ENCODE measurements at places on chromosomes 16 and 17.

- DNase-seq, result no peak
Measured at GRCh38 chr17:76584427-76585032, 1.1 kb downstream of the ST6GALNAC2 start.

DNA sequence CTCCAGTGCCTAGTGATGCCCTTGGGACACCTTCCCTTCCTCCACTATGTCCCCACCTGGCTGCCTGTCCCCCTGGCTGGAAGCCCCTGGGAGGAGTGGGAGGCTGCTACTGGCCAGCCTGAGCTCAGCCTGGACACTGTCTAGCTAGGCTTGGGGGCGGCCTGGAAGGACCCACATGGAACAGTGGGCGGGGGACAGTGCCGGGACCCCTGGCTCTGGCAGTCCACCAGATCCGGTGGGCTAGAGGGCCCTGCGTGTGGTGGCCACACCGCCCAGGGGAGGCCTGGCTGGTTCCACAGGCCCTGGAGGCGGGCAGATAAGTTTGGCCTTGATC, 388.0 kb upstream of the TNRC6C start:
- no peak for DNase-seq

- DNase-seq, result peak; percentile 1
Measured at GRCh38 chr16:20383106-20384029, 21.2 kb downstream of the PDILT start.

- no peak for DNase-seq
Measured at GRCh38 chr17:44971776-44972483, 3.8 kb upstream of the C1QL1 start.

GRCh38 chr16:84953190-84953746, 58.1 kb downstream of the ZDHHC7 start:
- DNase-seq, result no peak

DNA sequence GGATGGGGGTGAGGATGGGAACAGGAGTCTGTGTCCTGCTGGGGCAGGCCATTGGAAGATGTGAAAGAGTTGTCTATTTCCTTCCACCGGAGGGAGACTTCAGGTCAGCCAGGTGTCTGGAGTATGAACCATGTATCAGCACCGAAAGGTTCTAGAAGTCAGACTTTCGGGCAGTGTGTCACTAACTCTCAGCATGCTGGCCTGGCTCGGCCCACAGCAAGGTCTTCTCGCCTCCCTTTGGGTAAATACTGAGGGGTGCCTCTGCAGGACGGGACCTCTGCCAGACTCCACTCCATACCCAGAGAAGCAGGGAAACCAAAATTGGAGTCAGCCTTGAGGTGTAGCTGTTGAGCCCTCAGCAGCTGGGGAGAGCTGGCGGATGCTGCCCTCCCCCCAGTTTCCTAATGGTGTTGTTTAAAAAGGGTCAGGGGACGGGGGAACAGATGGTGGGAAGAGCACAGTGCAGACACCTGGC, 507 bp downstream of the CIITA start:
- DNase-seq, result no peak

DNA sequence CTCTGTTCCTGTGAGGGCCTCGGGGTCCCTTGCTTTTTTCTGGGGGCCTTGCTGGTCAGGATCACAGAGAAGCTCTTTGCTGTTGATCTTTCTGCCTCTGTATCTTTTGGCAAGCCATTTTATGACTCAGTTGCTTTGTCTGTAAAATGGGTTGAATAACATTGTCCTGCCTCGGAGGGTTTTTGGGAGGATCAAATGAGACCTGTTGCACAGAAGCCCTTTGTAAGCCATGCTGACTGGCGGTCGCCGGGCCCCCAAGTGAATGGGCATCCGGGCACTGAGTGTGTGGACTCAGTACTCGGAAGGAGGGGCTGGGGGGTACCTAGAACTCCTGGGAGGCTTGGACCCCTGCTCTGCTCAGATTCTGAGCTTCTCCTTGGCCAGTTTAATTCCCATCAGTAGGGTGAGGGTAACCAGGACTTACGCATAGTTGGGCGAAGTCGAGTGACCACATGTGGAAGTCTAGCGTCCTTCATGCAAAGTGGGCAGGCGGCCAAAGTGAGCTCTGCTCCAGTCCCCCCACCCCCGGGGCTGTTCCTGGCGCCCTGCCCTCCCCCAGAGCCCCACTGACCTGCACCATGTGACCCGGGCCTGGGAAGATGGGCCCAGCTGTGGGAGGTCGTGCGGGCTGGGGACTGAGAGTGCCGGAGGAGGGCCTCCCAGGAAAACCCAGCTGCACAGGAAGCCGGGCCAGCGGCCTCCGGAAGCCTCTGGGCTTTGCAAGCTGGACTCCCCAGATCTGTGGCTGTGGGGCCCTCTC, 284.0 kb downstream of the SEC14L1 start:
- DNase-seq, result no peak

DNA sequence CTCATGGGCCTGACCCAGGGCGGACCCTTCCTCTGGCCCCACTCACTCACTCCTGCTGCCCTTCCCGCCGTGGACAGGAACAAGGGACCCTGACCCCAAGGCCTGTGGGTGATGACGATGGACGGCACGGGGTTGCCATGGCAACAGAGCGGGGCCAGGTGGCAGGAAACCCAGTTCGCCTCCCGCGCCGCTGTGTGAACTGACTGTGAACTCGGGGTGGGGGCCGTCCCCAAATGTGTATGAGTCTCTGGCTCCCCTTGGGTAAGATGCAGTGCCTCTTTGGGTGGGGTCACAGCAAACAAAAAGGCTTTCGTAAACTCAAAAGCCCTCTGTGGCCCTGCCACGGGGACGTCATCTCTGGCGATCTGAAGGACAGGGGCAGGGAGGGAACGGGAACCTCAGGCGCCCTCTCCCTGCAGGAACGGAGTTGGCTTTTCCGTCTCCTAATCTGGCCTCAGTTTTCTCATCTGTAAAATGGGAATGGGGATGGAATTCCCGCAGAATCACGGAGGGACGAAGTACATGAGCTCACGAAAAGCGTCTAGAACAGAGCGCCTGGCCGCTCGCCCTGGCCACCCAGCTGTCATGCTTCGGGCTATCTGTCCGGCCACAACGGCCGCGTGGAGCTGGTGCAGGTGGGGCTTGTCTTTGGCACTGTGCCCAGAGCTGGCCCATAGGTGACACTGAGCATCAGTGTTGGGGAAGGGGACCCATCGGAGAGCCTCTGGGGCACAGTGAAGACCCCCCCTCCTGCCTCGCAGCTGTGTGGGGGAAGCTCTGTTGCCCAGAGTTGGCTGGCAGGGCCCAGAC, 44.9 kb upstream of the PABPN1L start:
- DNase-seq, result no peak

GRCh38 chr17:7107012-7107754, 7.4 kb downstream of the ASGR2 start:
- no peak for DNase-seq

DNA sequence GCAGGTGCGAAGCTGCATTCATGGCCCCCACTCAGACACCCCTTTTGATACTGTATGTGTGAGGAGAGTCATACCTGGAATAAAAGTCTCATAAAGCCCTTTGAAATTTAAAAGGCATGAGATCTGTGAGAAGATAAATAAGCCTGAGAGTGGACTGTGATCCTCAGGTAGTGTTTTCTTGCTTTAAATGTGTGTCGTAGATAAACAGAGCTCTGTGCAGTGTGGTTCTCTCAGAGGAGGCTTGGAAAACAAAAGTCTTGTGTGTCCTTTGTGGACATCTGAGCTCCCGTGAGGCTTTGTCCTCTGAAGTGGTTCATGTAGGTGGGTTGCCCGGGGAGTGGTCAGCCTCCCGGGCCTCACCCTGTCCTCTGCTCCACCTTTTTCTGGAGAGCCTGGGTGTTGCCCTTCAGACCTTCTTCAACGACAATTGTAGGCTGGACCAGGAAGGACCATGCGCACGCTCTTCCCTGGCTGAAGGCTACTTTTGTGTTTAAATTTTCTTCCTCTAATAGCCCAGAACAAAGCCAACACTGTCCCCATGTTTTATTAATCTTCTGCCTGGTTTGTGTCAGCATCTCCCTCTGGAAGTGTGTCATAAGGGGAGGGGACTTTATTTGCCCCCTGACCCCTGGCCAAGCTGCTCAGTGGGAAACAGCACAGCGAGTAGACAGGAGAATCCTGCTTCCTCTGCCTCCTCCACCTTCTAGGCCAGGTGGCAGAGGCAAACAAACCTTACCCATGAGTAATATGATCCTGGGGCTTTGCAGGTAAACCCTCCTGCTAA, 151.2 kb downstream of the MSI2 start:
- no peak for DNase-seq

DNA sequence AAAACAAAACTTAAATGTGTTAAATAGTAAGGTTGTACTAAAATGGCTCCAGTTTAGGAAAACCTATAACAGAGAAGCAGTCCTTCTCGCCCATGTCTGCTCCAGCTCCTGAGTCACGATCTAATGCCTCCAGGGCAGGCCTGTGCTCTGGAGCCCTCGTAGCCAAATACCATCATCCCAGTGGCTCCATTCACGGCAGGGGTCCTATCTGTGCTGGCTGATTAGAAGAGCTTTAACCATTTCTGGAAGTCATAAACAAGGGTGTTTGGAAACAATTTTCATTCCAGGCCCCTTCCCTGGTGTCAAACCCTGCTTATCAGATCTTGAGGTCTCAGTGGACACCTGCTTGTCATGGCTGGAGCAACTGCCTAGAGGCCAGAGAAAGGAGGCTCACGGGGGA, 336.9 kb downstream of the SOX9 start:
- no peak for DNase-seq

DNA sequence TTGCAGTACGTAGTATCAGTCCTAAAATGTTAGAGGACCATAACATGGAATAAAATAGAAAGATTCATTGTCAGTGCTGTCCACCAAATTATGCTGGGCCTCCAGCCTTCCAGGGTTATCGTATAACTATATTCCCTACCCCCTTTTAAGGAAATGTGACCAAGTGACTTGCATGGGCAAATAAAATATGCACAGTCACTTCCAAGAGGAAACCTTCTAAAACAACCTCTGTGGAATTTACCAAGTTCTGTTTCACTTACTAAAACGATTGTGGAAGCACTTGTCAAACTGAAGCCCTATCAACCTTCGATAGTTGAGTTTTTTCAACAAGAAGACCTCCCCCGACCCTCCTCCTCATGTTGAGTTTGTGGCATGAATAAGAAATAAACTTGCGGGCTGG, 345.4 kb upstream of the C16orf82 start:
- no peak for DNase-seq

DNA sequence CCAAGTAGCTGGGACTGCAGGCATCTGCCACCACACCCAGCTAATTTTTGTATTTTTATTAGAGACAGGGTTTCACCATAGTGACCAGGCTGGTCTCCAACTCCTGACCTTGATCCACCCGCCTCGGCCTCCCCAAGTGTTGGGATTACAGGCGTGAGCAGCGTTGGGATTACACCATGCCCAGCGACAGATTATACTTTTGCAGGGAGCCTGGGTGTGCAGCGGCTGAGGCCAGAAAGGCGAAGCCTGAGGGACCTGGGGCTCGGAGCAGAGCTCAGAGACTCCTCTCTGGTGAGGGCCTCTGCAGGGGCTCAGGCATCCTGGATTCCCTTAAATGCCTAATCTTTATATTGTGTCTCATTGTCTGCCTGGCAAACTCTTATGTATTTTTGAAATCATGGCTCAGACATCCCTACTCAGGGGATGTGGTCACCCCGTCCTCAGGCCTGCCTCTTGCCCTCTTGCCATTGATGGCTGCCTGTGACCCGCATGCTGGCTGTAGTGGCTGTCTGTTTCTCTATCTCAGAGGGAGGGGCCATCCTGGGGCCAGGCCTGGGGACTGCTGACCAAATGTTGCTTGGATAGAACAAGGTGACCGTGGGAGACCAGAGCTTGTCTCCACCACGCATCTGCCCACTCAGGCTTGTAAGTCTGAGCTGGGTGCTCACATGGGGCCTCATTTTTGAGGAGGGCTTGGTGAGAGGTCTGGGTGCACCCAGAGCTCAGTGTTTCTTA, 42.6 kb downstream of the B9D1 start:
- DNase-seq, result no peak

DNA sequence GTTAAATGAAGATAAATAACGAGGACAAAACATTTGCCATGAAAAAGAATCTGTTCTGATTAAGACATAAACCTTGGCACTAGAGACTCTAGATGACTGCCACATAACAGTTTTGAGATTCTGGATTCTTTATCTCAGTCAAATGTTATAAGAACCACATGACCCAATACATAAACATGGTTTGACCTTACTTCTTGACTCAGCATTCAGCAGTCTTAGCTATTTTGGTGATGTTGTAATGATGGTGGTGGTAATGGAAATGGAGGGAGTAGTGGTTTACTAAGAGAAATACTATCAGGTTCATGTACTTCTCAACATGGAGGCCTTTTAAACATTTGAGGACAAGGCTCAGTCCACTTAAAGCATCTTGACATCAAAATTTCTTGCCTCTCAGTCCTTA, 925.4 kb downstream of the CDH11 start:
- DNase-seq, result no peak

DNA sequence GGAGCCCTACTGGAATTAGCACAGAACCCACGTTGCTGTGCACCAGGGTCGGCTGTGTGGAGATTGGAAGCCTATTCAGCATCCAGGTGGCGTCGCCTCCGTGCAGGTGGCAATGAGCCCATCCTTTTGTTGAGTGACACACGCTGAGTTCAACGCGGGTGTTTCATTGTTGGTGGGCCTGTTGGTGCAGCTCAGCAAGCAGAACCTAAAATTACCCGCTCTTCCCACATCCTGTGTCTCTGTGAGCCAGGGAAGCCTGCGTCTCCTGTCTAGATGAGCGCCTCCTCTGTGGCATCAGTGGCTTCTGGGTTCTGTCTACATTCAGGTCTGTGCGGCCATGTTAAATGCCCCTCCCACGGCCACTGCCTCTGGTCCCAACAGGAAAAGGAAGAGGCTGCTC, 14.5 kb downstream of the CD2BP2 start:
- no peak for DNase-seq

DNA sequence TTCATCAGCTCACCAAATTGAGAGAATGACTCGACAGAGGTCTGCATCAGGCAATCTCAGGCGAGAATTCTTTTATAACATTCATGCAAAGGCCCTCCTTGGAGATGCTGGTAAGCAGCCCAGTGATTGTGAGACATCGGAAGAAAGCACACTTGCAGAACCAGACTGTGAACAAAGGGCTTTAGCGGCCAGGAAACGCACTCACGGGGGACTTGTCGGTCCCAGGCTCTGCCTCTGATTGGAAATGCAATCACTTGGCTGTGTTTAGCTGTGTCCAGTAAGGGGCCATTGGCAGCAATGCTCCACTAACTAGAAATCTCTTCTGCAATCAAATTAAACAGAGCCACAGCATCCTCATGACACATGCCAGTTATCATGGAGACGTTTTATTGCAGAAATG, 226.7 kb upstream of the CDH13 start:
- DNase-seq, result no peak

All from activated CD4-positive, CD25-positive, alpha-beta regulatory T cell (primary cell).